Spleen (tissue), 13 donors: ENCODE measurements at places on chromosomes 12 and 14. TPM values are rescaled to one million over a fixed set of nuclear protein-coding genes. Genes with fewer than 3 reads are reported as not detected.

Gene SPSB2
- total RNA-seq: 10.9 TPM

Gene SERPINA12
- total RNA-seq: not detected

Gene HCAR3
- total RNA-seq: 17.3 TPM

Gene CD69
- total RNA-seq: 83.0 TPM

GRCh38 chr14:75459099-75459741, 31.4 kb downstream of the JDP2 start:
- no peaks in the 10 kb centered on the region for H3K27me3 ChIP-seq
- H3K36me3 ChIP-seq: peaks cover 17% of the 10 kb centered on the region
- peaks cover 100% of the 10 kb centered on the region for H3K4me1 ChIP-seq
- H3K27ac ChIP-seq: peak overlapping the region; percentile 80
- DNase-seq: peak; percentile 90

- peak overlapping the region; percentile 90 for H3K27ac ChIP-seq
- DNase-seq: no peak
- no peaks in the 10 kb centered on the region for H3K36me3 ChIP-seq
- H3K27me3 ChIP-seq: no peaks in the 10 kb centered on the region
These were observed 903 bp downstream of the BRF1 start for GRCh38 chr14:105299654-105300541.

DNA sequence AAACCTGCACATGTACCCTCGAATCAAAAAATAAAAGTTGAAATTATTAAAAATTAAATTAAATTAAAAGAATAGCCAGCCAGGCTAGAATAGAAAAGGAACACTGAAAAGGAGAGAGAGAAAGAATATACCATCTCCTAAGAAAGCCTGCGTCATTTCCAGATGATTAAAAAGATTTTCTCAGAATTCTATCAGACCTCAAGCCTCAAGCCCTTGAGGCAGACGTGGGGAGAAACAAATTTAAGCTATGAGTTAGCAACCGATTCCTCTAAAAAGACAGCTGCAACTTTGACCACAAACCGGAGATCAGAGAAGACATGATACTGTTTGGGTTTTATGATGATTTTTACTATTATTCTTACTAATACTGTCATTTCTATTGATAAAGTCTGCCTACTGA, 138.3 kb downstream of the KSR2 start:
- no peak for DNase-seq
- no peak overlapping the region for H3K27ac ChIP-seq
- H3K36me3 ChIP-seq: no peaks in the 10 kb centered on the region
- no peaks in the 10 kb centered on the region for H3K4me1 ChIP-seq
- H3K27me3 ChIP-seq: no peaks in the 10 kb centered on the region

Gene DHRS4L2
- 19.7 TPM for total RNA-seq

Gene PSME2
- total RNA-seq: 186 TPM

Gene LRRC10
- not detected for total RNA-seq

DNA sequence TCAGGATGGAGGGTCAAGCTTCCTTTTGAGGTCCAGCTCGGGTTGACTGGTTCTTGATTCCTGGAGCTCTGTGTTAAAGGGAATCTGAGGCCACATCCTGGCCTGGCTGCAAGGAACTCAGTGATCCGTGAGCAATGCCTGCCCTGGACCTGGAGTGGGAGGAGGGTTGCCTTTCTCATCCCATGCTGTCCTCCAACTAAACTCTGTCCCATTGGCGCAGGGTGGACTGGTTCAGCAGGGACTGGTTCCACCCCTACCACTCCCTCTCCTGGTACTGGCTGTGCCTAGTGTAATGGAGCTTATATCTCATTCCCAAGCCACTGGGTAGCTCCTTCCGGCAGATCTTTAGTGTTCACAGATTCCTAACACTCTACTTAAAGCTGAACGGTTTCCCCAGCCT, 3.9 kb upstream of the CMKLR1 start:
- no peak overlapping the region for H3K27ac ChIP-seq
- peak; percentile 43 for DNase-seq
- no peaks in the 10 kb centered on the region for H3K27me3 ChIP-seq
- H3K36me3 ChIP-seq: no peaks in the 10 kb centered on the region
- H3K4me1 ChIP-seq: peaks cover 7% of the 10 kb centered on the region

Gene ACVRL1
- total RNA-seq: 86.2 TPM

DNA sequence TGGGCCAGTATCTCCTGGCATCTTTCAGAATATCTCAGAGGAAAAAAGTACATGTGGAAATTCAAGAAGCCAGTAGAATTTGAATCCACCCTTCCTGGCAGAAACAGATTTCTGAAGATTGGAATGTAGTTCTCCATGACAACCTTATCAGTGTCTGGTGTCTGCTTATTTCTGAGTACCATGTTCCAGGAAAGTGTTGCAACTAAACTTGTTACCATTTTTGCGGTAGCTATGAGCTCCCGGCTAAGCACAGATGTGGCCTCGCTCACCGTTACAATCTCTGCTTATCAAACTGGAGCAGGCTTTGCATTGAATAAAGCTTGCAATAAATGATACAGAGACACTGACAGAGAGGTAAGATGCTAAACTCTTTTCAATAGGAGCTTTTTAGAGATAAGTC, 13.0 kb upstream of the ITPR2 start:
- H3K36me3 ChIP-seq: no peaks in the 10 kb centered on the region
- H3K27me3 ChIP-seq: no peaks in the 10 kb centered on the region

DNA sequence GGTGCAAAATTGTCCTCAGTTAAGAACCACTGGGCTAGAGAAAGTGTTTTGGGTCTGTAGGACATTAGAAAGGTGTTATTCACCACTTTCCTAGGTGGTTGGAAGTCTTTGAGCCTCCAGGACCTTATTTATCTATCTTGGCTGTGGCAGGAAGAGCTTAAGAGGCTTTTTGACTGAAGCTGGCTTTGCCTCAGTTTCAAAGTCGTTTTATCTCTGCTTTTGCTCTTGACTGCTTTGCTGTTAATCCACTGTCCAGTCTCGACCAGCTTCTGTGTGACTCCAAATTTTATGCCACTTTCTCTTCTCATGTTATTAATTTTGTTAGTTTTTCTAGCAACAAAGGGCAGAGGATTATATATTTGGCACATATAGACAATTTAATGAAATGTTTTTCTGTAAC, 60.3 kb downstream of the PPHLN1 start:
- H3K4me3 ChIP-seq: no peak overlapping the region
- H3K36me3 ChIP-seq: peaks cover 58% of the 10 kb centered on the region
- no peaks in the 10 kb centered on the region for H3K27me3 ChIP-seq
- H3K4me1 ChIP-seq: no peaks in the 10 kb centered on the region
